ENCODE measurements at places on chromosomes 16 and 17.

- no peak overlapping the region for H3K27ac ChIP-seq
- H3K4me1 ChIP-seq = peaks cover 57% of the 10 kb centered on the region
- peak; percentile 33 for DNase-seq
- peak overlapping the region; percentile 20 for H3K4me3 ChIP-seq
- peaks cover 11% of the 10 kb centered on the region for H3K27me3 ChIP-seq
These were observed 116.4 kb upstream of the RCVRN start for GRCh38 chr17:10021272-10021984.

- H3K27ac ChIP-seq = no peak overlapping the region
- peaks cover 21% of the 10 kb centered on the region for H3K27me3 ChIP-seq
- no peaks in the 10 kb centered on the region for H3K36me3 ChIP-seq
- H3K4me3 ChIP-seq = no peak overlapping the region
These were observed 81.8 kb downstream of the NT5M start for GRCh38 chr17:17384961-17385360.

- H3K4me1 ChIP-seq = peaks cover 4% of the 10 kb centered on the region
- H3K27me3 ChIP-seq = peaks cover 10% of the 10 kb centered on the region
- no peak overlapping the region for H3K27ac ChIP-seq
- H3K4me3 ChIP-seq = no peak overlapping the region
- H3K36me3 ChIP-seq = no peaks in the 10 kb centered on the region
These were observed 22.3 kb downstream of the MYH11 start for GRCh38 chr16:15834502-15834901.

DNA sequence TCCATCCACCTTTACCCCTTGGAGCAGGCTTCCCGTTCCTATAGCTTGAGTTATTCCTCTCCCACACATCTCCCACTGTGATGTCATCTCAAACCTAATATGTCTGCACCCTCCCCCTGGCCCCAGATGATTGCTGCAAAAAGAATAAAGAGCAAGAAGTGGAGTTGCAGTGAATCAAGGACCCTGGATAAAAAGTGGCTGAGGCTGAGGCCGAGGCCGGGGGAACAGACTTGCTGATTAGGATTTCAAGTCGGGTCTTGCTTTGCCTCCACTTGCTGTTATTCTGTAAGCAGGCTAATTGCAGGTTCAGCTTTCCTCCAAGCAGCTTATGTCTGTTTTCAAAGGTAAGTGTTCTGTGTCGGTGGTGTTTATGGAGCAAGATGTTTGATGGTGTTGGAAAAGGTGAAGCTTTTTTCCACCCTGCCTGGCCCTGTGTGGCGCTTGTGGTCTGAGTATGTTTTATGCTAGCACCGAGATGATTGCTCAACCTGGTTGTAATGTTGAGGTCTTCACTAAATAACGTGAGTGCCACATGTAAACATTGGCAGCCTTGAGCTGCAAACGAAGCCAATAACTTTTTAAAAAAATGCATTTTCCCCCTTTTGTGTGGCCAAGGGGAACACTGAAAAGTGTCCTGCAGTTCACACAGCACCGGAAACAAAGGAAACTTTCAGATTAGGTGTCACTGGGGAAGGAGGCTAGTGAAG, 15.4 kb downstream of the HS3ST3B1 start:
- no peak for DNase-seq
- peaks cover 9% of the 10 kb centered on the region for H3K27me3 ChIP-seq
- H3K36me3 ChIP-seq = peaks cover 39% of the 10 kb centered on the region
- peak overlapping the region; percentile 46 for H3K4me3 ChIP-seq

DNA sequence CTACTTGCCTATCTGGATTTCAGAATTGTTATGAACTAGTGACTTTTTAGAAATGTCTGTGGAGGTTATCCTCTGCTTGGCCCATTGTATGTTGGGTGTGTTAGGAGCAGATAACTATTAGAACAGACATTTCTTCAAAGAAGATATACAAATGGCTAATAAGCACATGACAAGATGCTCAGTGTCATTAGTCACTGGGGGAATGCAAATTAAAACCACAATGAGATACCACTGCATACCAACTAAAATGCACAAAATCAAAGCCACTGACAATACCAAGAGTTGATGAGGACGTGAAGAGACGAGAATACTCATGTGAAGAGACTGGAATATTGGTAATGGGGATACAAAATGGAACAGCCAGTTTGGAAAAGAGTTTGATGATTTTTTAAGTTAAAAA, 39.2 kb downstream of the CEP112 start:
- H3K27me3 ChIP-seq = no peaks in the 10 kb centered on the region
- no peak overlapping the region for H3K27ac ChIP-seq
- no peaks in the 10 kb centered on the region for H3K4me1 ChIP-seq
- H3K4me3 ChIP-seq = no peak overlapping the region

DNA sequence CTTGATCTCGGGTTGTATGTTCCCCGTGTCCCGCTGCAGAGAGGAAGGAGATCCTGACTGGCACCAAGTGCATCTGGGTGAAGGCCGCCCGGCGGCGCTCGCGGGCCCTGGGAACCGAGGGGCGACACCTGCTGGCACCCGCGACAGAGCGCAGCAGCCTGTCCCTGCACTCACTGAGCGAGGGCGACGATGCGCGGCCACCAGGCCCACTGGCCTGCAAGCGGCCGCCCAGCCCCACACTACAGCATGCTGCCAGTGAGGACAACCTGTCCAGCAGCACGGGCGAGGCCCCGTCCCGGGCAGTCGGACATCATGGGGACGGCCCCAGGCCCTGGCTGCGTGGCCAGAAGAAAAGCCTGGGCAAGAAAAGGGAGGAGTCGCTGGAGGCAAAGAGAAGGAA, 7.5 kb downstream of the BTBD17 start:
- DNase-seq = peak; percentile 85
- peaks cover 96% of the 10 kb centered on the region for H3K27me3 ChIP-seq
- peaks cover 11% of the 10 kb centered on the region for H3K4me1 ChIP-seq
- no peak overlapping the region for H3K27ac ChIP-seq
- no peak overlapping the region for H3K4me3 ChIP-seq

GRCh38 chr17:77237232-77238008, 96.7 kb downstream of the SEC14L1 start:
- H3K27ac ChIP-seq = no peak overlapping the region
- H3K27me3 ChIP-seq = peaks cover 6% of the 10 kb centered on the region
- no peak overlapping the region for H3K4me3 ChIP-seq
- DNase-seq = no peak
- H3K4me1 ChIP-seq = peaks cover 56% of the 10 kb centered on the region

GRCh38 chr16:3576211-3576610, 992 bp downstream of the NLRC3 start:
- peaks cover 3% of the 10 kb centered on the region for H3K27me3 ChIP-seq
- no peak for DNase-seq
- peaks cover 14% of the 10 kb centered on the region for H3K4me1 ChIP-seq
- H3K27ac ChIP-seq = no peak overlapping the region
- no peaks in the 10 kb centered on the region for H3K36me3 ChIP-seq

GRCh38 chr17:77696151-77696720, 262.3 kb upstream of the TNRC6C start:
- H3K4me3 ChIP-seq = peak overlapping the region; percentile 74
- H3K27ac ChIP-seq = no peak overlapping the region

GRCh38 chr17:33686171-33686570, 393.1 kb upstream of the ASIC2 start:
- H3K27me3 ChIP-seq = peaks cover 14% of the 10 kb centered on the region
- peak; percentile 30 for DNase-seq
- H3K27ac ChIP-seq = no peak overlapping the region
- H3K4me3 ChIP-seq = no peak overlapping the region
- no peaks in the 10 kb centered on the region for H3K4me1 ChIP-seq
- H3K36me3 ChIP-seq = no peaks in the 10 kb centered on the region

DNA sequence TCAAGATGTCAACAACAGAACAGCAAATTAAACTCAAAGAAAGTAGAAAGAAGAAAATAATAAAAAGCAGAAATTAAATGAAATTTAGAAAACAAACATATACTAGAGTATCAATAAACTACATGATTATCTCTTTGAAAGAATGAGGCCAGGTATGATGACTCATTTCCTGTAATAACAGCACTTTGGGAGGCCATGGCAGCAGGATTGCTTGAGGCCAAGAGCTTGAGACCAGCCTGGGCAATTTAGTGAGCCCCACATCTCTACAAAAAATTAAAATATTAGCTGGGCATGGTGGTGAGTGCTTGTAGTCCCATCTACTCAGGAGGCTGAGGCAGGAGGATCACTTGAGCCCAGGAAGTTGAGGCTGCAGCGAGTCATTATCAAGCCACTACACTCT, 232.5 kb downstream of the RAB11FIP4 start:
- H3K4me3 ChIP-seq = no peak overlapping the region
- H3K27me3 ChIP-seq = no peaks in the 10 kb centered on the region
- H3K4me1 ChIP-seq = no peaks in the 10 kb centered on the region
- H3K36me3 ChIP-seq = peaks cover 5% of the 10 kb centered on the region

DNA sequence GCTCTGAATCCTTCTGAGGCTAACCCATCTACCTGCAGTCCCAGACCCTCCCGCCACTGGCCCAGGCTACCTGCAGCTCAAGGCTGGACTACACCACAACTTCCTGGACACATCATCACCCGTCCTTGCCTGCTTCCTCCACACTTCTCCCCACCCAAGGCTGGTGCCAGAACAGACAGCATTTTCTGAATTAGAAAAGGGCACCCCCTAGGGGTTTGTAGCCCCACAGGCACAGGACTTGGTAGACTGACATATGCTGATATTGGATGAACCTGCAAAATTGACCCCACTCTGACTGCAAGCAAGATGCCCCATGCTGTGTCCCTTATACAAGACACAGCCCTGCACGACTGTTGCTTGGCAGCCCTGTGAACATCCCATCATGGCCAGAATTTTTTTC, 271.5 kb upstream of the C16orf82 start:
- H3K36me3 ChIP-seq = no peaks in the 10 kb centered on the region
- DNase-seq = no peak
- H3K27me3 ChIP-seq = peaks cover 30% of the 10 kb centered on the region
- H3K27ac ChIP-seq = no peak overlapping the region
- peaks cover 30% of the 10 kb centered on the region for H3K4me1 ChIP-seq

DNA sequence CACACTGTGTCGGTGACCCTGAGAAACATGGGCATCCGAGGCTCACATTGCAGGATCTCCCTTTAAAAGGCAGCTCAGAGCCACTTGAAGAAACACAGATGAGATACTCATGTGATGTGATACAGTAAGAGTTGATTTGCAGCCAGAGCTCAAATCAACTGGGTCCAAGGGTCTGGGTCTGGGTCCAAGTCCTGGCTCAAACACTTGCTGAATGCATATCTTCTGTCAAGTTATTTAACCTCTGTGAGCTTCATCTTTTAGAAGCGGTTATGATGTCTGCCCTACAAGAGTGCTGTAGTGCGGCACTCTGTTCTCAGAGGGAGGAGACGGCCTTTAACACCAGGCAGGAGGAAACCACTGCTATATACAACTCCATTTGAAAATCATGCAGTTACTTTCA, 6.4 kb downstream of the KRT38 start:
- peaks cover 14% of the 10 kb centered on the region for H3K4me1 ChIP-seq
- H3K27ac ChIP-seq = peak overlapping the region; percentile 66
- no peak overlapping the region for H3K4me3 ChIP-seq
- H3K36me3 ChIP-seq = no peaks in the 10 kb centered on the region

- no peak for DNase-seq
- H3K36me3 ChIP-seq = no peaks in the 10 kb centered on the region
- no peak overlapping the region for H3K27ac ChIP-seq
These were observed 1.4 kb upstream of the AOC3 start for GRCh38 chr17:42849451-42850181.

DNA sequence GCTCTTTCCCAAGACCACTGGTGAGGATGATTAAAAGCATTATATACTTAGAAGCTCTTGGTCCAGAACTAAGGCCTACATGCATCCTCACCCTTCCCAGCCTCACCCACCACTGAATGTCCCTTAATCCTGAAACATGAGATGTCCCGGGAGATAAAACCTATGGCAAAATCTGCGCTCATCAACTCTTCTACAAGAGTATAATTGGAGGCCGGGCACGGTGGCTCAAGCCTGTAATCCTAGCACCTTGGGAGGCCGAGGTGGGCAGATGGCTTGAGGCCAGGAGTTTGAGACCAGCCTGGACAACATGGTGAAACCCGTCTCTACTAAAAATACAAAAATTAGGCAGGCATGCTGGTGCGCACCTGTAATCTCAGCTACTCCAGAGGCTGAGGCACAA, 13.3 kb downstream of the ACACA start:
- H3K36me3 ChIP-seq = no peaks in the 10 kb centered on the region
- no peak overlapping the region for H3K27ac ChIP-seq
- no peak for DNase-seq
- H3K27me3 ChIP-seq = no peaks in the 10 kb centered on the region

GRCh38 chr16:72961115-72961832, 86.7 kb downstream of the ZFHX3 start:
- peaks cover 46% of the 10 kb centered on the region for H3K4me1 ChIP-seq
- H3K27me3 ChIP-seq = peaks cover 5% of the 10 kb centered on the region
- H3K27ac ChIP-seq = peak overlapping the region; percentile 24

GRCh38 chr17:55962951-55963401, 190.3 kb upstream of the ANKFN1 start:
- H3K4me1 ChIP-seq = peaks cover 13% of the 10 kb centered on the region
- no peaks in the 10 kb centered on the region for H3K36me3 ChIP-seq
- no peak overlapping the region for H3K4me3 ChIP-seq
- no peaks in the 10 kb centered on the region for H3K27me3 ChIP-seq
- DNase-seq = no peak
- peak overlapping the region; percentile 28 for H3K27ac ChIP-seq

DNA sequence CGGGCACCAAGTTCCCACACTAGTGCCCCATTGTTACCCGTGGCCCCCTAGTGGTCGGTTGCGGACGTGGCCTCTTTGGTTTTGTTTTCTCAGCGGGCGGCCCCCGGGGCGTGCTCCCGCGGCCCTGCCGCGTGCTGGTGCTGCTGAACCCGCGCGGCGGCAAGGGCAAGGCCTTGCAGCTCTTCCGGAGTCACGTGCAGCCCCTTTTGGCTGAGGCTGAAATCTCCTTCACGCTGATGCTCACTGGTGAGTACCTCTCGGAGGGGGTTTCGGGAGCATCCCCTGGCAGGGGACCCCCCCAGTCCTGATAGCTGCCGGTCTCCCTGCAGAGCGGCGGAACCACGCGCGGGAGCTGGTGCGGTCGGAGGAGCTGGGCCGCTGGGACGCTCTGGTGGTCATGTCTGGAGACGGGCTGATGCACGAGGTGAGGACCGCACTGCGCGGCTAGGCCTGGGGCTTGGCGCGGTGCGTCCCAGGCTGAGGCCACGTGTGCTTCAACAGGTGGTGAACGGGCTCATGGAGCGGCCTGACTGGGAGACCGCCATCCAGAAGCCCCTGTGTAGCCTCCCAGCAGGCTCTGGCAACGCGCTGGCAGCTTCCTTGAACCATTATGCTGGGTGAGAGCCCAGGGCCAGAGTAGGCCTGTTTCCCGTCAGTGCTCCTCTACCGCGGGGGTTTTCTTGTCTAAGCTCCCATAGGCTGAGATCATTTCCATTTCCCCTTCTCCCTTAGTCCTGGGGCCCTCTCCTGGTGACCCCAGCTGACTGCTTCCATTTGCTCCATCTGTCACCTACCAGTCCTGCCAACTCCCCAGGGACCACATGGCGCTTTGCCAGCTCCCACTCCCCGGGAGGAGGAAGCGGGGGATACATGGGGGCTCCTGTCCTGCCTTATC, 1.7 kb downstream of the SPHK1 start:
- no peak overlapping the region for H3K27ac ChIP-seq
- peaks cover 27% of the 10 kb centered on the region for H3K4me1 ChIP-seq
- peaks cover 55% of the 10 kb centered on the region for H3K27me3 ChIP-seq
- H3K4me3 ChIP-seq = peak overlapping the region; percentile 11
- DNase-seq = peak; percentile 85

DNA sequence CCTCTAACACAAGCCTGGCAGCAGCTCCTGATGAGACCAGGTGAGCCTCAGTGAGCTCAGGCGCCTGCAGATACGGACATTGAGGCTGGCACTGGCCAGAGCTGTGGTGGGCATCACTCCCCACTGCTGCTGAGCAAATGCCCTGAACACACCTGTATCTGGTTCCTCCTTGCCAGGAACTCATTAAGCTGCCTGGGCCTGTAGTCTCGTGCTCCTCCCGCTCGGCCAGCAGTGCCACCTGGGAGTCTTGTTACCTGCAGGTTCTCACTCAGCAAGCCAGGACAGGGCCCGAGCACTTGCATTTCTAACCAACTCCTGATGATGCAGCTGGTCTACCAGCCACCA, 13.3 kb downstream of the EIF4A3 start:
- H3K4me1 ChIP-seq = peaks cover 5% of the 10 kb centered on the region
- H3K36me3 ChIP-seq = peaks cover 55% of the 10 kb centered on the region

Measured in nephron progenitor cell (in vitro differentiated cells).